ENCODE measurements at places on chromosomes 3 and 15.

GRCh38 chr15:61106044-61106834 lies 122.9 kb downstream of the RORA start:
- DNase-seq = no peak

- DNase-seq = no peak
Observed at GRCh38 chr3:43481375-43481774, 140.4 kb downstream of the ANO10 start.

DNA sequence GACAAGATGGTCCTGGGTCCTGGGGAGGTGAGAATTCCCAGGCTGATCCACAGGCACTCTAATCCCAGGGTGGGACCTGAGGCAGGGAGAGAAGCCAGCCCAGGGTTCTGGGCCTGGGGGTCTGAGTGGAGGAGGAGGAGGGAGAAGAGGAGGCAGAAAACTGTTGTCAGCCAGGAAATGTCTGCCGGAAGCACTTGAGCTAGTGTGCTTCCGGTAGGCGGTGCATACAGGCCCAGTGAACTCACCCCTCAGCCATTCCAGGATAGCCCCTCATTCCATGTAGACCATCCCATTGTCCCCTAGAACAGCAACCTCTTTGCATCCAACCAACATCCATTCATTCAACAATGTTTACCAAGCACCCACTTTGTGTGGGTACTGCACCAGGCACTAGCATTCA lies 47.9 kb upstream of the LCTL start:
- DNase-seq = no peak

GRCh38 chr3:150985711-150986110 lies 13.2 kb upstream of the CLRN1 start:
- no peak for DNase-seq

- no peak for DNase-seq
Observed at GRCh38 chr15:28003302-28004037, 95.6 kb downstream of the OCA2 start.

GRCh38 chr15:31563001-31563400 lies 236.4 kb downstream of the KLF13 start:
- peak; percentile 17 for DNase-seq

All from ecto neural progenitor cell (in vitro differentiated cells).